Activated CD8-positive, alpha-beta memory T cell treated with anti-CD3 and anti-CD28 coated beads, Interleukin-2, amount 10 ng/mL, durations not matched to agents 7 days and 5 days (primary cell): ENCODE measurements at places on chromosomes 7 and 10.

DNA sequence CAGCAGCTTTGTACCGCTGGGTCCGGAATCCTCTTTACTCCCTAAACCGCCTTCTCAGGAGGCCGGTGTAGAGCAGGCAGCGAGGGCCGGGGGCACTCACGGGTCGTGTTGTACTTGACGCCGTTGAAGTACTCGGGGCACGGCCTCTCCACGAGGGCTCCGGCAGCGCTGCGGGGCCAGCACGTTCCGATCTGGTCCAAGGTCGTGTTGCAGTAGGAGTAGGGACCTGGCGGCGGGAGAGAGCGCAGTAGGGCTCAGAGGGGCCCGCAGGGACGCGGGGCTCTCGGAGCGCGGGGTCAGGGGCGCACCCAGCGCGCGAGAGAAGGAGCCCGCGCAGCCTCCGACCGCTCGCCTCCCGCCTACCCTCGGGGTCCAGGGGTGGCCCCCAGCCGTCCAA is 443 bp downstream of the CRHR2 start:
- no peak for DNase-seq

- DNase-seq = no peak
Measured at GRCh38 chr7:39017369-39017915, 39.7 kb downstream of the POU6F2 start.

GRCh38 chr10:1089017-1089689 is 33.0 kb downstream of the WDR37 start:
- no peak for DNase-seq

DNA sequence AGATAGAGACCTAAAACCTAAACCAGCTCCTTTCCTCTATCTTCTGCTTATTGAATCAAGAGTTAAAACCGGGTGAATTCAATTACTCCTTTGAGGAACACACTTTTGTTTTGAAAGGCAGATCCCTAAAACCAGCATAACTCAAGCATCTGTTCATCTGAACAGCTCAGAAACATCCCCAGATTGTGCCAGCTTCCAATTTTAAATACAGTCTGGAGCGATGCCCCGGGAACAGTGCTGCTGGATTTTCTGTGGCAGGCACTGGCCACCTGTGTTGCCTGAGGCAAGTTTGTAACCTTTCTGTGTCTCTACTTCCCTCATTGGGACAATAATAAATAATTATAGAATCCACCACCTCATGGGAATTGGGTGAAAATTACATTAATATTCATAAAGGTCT is 281.4 kb upstream of the NFE2L3 start:
- DNase-seq = no peak

DNA sequence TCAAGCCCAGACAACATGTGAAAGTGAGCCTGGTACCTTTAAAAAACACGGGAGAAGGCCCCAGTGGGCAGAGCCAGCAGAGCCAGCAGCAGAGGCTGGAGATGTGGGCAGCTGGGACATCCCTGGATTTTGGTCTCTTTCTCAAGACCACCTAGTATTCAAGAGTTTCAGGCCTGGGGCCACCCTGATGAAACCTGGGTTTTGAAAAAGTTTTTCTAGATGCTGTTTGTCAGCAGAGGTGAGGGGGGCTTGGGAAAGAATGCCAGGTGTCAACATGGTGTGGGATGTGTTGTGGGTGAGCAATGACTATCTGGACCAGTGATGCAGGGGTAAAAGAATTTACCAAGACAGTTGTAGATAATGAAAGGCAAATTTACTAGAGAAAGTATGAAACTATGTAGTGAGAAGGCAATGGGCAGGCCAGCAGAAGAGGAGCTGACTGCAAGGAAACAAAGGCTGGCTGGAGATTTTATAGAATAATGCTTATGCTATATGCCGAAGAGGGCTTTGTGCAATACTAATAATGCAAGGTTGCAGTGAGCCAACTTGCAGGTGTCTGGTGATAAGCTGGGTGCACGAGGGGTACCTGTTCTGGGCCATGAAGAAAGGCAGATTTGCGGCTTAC is 28.1 kb upstream of the PLEKHA1 start:
- DNase-seq = no peak

GRCh38 chr7:31490796-31491314 is 23.0 kb upstream of the ITPRID1 start:
- no peak for DNase-seq

DNA sequence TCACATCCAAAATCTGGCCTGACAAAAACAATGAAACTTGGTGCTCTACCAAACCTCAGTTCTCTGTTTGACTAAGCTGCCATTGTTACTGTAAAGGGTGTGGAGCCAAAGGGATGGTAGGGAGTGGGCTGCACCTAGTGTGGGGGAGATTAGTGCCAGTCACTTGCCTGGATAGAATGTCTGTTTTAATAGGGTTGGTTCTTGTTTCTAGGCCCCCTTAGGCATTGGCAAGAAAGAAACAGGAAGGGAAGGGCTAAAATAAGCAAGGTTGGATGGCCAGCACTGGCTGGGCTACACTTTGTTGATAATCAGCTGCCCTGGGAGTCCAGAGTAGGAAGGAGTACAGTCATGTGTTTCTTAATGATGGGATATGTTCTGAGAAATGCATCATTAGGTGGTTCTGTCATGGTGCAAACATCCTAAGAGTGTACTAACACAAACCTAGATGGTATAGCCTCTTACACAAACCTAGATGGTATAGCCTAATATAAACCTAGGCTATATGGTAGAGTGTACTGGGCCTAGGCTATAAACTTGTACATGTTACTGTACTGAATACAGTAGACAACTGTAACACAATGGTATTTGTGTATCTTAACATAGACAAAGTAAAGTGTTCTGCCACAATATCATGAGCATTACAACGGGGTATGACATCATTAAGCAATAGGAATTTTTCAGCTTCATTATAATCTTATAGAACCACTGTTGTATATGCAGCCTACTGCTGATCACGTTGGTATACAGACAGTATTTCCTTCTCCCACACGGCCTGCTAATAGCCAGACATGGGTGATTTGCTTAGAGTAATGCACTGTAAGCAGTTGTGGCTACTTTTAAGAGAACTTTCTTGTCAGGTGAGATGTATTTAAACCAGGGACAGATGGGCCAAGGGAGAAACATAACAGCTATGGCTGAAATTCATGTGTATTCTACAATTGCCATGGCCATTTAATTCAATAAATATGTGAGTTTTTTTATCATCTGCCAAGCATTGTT is 15.4 kb downstream of the BBIP1 start:
- DNase-seq = no peak
